ENCODE measurements at places on chromosomes 1 and 21. TPM values are rescaled to one million over a fixed set of nuclear protein-coding genes. Genes with fewer than 3 reads are reported as not detected.

DNA sequence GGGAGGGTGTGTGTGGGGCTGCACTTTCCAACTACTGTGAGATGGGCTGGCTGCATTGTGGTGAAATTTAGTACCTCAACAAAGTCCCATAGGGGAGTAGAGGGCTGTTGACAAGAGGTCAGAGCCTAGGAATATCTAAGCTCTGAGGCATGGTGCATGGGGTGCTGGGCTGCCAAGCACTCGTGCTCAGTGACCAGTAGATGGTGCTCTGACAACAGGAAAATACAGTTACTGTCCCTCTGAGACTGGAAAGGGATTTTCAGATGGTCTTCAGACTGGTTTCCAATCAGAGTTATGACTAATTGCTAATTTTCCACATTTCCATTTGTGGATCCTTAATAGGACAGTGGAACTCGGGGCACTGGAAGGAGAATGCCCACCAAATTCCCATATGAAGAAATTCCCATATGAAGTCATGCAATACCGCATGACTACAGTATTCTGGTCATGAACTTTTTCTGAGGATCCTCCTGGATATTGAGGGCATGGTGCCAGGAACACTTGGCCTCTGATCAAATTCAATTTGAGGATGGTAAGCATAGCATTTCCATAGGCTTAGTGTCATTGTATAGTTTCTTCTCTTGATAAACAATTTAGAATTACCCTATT, 4.1 kb upstream of the CACNA1E start:
- peak; percentile 65 for DNase-seq

Gene TRPM2
- 0.52 TPM for total RNA-seq

Gene PTCH2
- 0.10 TPM for total RNA-seq

DNA sequence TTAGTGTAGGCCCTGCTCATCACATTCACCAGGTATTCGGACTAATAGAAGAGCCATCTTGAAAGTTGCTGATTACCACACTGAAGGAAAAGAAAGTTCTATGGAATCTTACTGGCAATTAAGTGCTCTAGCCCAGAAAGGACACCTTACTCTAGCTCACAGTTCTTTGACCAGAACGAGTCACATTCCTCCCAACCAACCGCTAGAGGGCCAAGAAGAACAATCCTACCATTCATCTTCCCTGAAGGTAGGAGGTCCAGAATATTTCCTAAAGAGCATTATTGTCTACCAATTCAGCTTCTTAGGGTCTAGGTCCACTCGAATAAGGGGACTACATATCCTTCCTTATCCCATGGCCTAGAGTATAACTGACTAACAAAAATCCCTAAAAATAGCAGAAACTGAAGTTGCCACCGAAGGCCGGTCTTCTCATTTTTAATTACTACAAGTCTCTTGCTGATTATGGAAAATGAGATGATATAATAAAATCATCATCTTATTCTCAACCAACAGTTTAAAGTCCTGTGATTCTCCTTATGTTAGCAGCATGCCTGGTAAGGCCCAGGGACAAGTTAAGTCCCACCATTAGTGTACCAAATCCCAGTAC, 2.7 kb upstream of the FMO1 start:
- DNase-seq = peak; percentile 59

GRCh38 chr1:232894436-232894835, 56.0 kb upstream of the NTPCR start:
- DNase-seq = no peak

DNA sequence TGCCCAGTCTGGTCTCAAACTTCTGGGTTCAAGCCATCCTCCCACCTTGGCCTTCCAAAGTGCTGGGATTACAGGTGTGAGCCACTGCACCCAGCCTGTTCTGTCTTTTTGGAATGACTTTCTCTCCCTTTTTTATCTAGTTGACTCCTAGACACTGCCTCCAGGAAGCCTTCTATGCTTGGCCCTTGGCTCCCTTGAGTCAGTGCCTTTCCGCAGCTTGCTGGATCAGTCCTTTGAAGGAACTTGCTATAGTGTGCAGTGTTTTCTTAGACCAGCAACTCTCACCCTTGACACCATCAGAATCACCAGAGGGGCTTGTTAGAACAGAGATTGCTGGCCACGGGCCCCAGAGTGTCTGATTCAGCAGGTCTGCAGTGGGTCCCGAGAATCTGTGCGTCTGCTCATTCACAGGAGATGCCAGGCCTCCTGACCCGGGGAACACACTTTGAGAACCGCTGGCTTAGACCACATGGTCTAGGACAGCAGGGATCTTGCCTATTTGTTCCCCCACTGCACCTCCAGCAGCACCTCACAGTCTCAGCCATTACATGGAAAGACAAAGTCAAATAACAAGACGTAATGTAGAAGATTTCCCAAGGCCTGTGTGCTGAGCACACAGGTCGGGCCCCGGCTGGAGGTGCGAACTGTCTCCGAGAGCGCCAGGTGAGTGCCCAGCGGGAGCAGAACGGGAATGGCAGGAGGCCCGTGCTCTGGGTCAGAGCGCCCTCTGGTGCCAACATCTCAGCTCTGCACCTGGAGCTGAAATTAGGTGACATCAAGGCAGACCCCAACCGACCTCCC, 27.4 kb upstream of the CTPS1 start:
- peak; percentile 22 for DNase-seq

DNA sequence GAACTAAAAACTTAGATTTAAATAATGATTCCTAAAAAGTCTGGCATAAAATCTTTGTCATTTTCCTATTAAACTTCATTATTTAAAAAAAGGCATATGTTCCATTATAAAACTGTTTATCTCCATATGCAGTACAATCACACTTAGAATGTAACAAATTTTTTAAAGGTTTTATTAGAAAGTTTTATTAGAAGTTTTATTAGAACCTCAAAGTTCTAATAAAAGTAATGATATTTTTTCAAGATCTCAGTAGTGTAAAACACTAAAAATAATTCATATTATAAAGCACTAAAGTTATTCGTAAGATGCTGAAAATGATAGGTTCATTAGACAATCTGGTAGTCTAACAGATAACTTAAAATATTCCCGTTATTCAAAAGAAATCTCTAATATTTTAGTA, 43.6 kb downstream of the ACBD6 start:
- DNase-seq = no peak

- DNase-seq = no peak
These were observed 116.8 kb downstream of the KCNH1 start for GRCh38 chr1:211017075-211017718.

DNA sequence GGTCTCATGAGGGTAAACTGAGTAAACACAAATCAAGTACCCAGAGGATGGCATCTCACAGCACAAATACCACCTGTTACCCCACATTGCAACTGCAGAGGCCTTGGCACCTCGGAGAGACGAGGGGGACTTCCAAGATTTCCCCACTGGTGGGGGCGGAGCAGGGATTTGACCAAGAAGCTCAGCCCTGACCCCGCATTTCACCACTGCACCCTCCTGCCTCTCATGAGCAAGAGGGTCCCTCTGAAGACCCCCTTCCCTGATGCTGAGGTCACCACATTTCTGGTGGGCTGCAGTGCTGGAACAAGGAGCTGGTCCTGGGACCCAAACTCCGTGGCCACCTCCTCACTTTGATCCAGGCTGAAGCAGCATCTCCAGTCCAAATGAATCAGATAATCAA, 342.4 kb downstream of the NPHP4 start:
- no peak for DNase-seq

DNA sequence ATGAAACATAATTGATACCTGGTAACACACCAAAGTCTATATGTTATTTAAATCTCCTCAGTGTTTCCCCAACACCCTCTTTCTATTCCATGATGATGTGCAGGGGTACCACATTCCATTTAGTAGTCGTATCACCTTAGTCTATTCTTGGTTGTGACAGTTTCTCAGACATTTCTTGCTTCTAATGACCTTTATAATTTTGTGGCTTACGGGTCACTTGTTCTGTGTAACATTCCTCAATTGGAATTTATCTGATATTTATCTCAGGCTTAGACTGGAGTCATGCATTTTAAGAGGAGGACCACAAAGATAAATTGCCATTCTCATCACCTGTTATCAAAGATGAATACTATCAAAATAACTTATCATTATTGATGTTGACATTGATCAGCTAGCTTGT, 679.6 kb downstream of the USP25 start:
- no peak for DNase-seq

Gene CATSPER4
- not detected for total RNA-seq

DNA sequence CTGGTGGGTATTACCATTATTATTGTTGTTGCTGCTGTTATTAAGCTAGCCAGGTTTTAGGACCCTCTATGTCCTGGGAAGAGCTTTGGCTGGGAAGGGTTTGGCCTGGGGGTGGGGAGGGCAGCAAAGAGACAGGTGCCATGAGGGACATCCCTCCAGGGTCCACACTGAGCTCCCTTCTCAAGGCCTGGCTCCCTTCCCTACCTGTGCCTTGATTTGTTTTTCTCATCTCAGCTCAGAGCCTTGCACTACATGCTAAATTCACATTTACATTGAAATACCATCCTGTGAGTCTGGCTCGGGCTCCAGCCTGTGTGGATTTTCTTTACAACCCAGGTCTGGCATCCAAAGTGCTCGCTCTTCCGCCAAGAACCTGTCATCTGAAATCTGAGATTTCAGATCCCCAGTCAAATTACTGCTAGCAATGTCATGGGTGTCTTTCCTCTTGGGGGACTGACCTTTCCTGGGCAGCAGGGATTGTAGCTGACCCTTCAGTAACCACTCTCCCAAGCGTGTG, 536.3 kb downstream of the PTPRU start:
- DNase-seq = no peak

Gene COL9A2
- 4.2 TPM for total RNA-seq

- no peak for DNase-seq
These were observed 51.1 kb upstream of the CTTNBP2NL start for GRCh38 chr1:112344754-112345423.

GRCh38 chr1:32400876-32401631, 6.8 kb upstream of the BSDC1 start:
- DNase-seq = peak; percentile 57

DNA sequence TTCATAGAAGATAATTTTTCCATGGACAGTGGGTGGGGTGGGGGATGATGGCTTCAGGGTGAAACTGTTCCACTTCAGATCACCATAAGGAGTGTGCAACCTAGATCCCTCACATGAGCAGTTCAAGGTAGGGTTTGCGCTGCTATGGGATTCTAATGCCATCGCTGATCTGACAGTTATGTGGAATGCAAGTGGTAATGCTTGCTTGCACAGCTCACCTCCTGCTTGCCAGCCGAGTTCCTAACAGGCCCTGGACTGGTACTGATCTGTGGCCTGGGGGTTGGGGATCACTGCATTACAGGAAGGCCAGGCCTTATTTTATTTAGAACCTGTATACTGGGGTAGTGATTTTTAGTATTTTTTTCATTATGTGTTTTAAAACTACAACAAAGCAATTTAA, 22.0 kb downstream of the MAN1A2 start:
- peak; percentile 64 for DNase-seq

GRCh38 chr1:102776071-102776470, 332.3 kb downstream of the COL11A1 start:
- DNase-seq = no peak

DNA sequence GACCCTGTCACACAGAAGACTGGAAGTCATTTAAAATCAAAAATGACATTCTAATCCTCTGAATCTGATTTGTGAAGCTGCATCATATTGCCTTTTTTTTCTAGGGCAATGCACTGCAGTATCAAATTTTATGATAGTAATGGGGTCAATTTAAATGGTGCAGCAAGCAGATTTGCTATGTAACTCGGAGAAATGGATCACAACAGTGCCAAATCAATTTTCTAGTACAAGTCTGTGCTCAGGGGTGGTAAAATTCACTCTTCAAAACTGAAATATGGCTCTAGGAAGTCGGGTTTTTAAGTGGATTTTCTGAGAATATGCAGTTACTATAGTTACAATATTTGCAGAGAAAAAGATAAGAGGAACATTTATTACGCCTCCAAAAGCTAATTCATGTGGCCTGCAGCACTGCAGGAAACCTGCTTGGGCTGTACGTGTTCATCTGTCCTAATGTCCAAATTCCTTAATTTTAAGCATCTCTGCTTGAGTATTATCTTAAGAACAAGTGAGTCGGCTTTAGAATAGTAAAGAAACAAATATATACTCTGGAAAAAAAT, 31.5 kb downstream of the HLCS start:
- no peak for DNase-seq

DNA sequence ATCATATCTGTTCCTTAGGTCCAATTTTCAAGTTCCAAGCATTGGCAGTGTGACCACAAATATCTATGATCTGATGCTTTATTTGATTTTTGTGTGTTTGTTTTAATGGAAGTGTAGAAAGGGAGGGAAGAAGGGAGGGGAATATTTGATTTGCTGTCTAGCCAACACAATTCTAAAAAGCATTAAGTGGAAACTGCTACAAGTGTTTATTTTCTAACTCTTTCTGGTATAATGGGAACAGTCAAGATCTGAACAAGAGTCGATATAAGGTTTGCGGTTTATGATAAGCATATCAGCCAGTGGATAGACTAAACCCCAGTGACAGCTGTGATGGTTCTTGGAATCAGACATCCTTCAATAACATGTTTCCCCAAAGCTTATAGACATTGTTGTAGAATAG, 267.8 kb upstream of the SNX7 start:
- no peak for DNase-seq

Gene MEGF6
- 12.0 TPM for total RNA-seq

Gene TDRD5
- total RNA-seq = 0.87 TPM

- no peak for DNase-seq
These were observed 40.1 kb downstream of the SORT1 start for GRCh38 chr1:109357616-109358015.

DNA sequence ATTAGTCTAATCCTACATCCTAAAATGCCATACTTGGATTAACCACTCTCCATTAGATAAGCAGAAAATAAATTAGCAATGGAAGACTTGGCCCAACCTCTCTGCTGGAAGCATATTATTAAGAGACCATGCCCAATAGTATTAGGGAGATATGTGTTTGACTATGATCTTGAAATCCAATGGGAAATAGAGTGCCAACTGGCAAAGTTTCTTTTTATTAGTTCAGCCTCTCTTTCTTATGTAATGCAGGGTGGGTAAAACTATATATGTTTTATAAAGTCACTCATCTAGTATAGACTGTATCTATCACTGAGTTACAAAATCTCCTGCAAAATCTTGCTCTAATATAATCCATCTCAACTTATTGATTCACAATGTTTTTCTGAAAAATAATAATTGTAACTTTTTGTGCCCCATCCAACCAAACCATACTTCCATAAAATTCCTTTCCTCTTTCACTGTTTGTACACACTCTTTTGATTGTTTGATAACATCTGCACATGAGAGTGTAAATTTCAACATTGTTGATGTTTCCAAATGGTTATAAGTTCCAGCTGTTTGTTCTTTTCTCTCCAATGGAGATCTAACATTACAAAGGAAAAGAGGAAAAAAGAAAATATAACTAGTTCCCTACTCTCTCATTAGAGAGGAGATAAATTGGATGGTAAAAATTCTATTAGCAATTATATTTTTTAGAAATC, 408.1 kb upstream of the ADGRL2 start:
- no peak for DNase-seq

DNA sequence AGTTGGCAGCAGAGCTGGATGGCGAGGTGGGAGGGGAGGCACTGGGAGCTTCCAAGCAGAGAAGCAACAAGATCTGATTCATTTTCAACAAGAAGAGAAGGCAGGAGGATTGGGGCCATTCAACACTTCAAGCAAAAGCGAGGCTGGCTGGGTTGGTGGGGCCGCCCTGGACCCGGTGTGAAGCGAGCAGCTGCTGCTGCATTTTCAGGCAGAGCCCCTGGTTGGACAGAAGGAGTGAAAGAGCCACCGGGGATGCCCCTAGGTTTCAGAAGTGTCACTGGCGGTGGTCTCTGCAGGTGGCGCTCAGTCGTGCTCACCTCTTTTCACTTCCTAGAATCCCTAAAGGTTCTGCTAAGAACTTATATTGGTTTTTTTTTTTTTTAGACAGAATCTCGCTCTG, 18.0 kb downstream of the SLC2A7 start:
- DNase-seq = no peak

Gene MRPL55
- total RNA-seq = 36.3 TPM

Gene TNFAIP8L2
- total RNA-seq = not detected

Gene BTBD19
- 4.4 TPM for total RNA-seq

Data from renal cortical epithelial cell (primary cell).